ENCODE measurements at places on chromosomes 1 and 21. TPM values are rescaled to one million over a fixed set of nuclear protein-coding genes. Genes with fewer than 3 reads are reported as not detected.

Gene MROH9
- total RNA-seq, result not detected

Gene TAS1R1
- total RNA-seq, result not detected

DNA sequence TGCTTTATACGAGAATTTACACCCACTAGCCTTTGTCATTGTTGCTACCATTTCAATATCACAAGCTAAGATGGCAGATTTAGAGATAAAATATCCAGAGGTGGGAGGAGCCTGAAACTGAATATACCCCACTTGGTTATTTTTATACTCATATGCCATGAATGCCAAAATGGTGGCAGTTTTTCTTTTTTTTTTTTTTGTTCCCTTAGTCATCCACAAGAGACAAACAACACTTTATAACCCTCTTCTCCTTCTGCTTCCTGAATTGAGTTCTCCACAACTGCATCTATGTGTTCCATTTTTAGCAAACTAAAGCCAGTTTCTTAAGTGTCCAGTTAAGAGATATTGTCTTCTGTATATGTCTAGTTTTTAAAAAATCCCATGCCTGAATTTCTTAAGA is 558.4 kb downstream of the LMO4 start:
- no peaks in the 10 kb centered on the region for H3K36me3 ChIP-seq
- no peaks in the 10 kb centered on the region for H3K27me3 ChIP-seq
- H3K4me3 ChIP-seq, result no peak overlapping the region
- H3K4me1 ChIP-seq, result no peaks in the 10 kb centered on the region

Gene SLC22A15
- 10.3 TPM for total RNA-seq

Gene SPATA17
- total RNA-seq, result 1.6 TPM

Gene DIO1
- not detected for total RNA-seq

Gene LCA5L
- total RNA-seq, result 2.0 TPM

Gene LEMD1
- 2.5 TPM for total RNA-seq

DNA sequence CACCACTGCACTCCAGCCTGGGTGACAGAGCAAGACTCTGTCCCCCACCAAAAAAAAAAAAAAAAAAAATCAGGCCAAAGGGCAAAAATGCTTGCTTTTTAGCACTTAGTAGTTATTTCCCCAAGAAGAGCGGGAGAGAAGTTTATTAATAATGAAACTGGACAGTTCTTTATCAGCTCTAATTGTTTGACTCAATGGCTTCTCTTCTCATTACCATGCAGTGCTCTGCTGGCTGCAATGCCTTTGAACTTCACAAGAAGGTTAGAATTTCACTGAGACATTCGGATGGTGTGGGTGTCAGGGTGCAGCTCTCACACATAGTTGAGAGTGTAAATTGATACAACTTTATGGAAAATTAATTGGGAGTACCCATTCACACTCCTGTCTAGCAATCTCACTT is 63.7 kb downstream of the EDARADD start:
- peaks cover 2% of the 10 kb centered on the region for H3K27me3 ChIP-seq
- no peak overlapping the region for H3K4me3 ChIP-seq
- no peak for DNase-seq
- H3K36me3 ChIP-seq, result no peaks in the 10 kb centered on the region

Gene ATP1A2
- total RNA-seq, result 3.5 TPM

DNA sequence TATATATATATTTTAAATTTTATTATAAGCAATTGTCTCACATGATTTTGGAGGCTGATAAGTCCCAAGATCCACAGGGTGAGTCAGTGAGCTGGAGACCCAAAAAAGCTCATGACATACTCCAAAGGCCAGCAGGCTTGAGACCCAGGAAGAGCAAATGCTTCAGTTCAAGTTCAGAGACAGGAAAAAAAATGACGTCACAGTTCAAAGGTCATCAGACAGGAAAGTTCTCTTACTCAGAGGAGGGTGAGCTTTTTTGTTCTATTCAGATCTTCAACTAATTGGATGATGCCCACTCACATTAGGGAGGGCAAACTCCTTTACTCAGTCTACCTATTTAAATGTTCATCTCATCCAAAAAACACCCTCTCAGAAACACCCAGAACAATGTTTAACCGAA is 18.2 kb downstream of the RXRG start:
- DNase-seq, result no peak
- H3K36me3 ChIP-seq, result no peaks in the 10 kb centered on the region
- H3K4me3 ChIP-seq, result no peak overlapping the region
- H3K27ac ChIP-seq, result no peak overlapping the region
- peaks cover 3% of the 10 kb centered on the region for H3K27me3 ChIP-seq

DNA sequence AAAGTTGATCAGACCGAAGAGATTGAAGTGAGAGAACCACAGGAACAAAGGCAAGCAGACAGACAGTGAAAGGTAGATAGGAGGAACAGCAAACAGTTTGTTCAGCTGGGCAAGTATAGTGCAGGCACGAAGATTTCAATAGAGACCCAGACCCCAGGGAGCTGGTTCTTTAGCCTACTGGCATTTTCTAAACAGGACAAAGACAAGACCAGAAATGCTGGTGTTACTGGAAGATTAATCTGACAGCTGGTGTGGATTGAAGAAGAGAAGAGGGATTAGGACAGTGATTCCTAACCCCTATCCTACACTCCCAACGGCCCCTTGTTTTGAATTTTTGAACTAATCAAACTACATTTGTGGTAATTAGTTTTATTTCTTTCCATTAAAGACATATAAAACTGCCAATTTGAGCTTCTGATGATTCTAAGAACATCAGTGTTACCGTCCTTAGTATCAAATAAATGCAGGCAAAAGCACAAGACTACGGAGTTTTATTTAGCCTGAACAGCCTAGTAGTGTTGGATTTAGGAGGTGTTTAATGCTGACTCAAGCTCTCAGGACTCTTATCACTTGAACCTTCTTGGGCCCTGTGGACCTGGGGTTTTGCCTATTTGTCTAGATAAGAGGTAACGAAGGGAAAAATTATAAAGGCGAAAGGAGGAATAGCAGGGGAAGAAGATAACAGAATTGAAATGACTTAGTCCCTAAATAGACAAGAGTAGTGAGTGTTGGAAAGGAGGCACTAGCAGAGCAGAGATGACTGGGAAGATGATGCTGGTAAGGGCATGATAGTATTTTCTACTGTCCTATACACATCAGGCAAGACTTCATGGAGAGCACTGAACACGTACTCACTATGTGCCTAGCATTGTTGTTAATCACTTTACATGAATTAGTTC is 2.0 kb downstream of the NPL start:
- no peaks in the 10 kb centered on the region for H3K36me3 ChIP-seq
- DNase-seq, result no peak
- H3K4me3 ChIP-seq, result no peak overlapping the region
- H3K27ac ChIP-seq, result no peak overlapping the region
- H3K4me1 ChIP-seq, result peaks cover 6% of the 10 kb centered on the region

DNA sequence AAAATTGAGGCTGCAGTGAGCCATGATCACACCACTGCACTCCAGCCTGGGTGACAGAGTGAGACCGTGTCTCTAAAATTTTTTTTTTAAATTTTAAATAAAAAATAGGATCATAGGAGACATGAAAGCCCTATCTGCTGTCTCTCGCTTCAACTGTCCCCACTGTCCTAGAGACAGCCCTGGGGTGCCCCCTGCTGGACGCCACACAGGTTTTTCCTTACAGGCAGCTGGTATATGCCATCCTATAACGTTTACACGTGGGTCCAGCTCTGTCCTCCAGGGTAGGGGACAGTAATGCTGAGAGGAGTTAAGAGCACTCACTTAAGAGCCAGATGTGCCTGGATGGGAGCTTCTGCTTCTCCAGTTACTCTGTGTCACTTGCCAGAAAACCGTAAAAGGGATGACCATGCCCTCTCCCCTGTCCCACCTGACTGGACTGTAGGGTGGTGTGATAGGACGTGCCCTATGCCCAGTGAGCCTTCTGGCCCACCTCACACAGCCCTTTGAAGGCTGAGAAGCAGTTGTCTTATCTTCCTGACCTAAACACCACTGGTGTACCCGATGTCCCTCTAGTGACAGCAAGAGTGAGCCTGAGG is 8.5 kb downstream of the FBXO2 start:
- no peak overlapping the region for H3K27ac ChIP-seq
- DNase-seq, result peak; percentile 23
- peaks cover 3% of the 10 kb centered on the region for H3K4me1 ChIP-seq
- peaks cover 20% of the 10 kb centered on the region for H3K27me3 ChIP-seq
- H3K36me3 ChIP-seq, result no peaks in the 10 kb centered on the region
- no peak overlapping the region for H3K4me3 ChIP-seq

DNA sequence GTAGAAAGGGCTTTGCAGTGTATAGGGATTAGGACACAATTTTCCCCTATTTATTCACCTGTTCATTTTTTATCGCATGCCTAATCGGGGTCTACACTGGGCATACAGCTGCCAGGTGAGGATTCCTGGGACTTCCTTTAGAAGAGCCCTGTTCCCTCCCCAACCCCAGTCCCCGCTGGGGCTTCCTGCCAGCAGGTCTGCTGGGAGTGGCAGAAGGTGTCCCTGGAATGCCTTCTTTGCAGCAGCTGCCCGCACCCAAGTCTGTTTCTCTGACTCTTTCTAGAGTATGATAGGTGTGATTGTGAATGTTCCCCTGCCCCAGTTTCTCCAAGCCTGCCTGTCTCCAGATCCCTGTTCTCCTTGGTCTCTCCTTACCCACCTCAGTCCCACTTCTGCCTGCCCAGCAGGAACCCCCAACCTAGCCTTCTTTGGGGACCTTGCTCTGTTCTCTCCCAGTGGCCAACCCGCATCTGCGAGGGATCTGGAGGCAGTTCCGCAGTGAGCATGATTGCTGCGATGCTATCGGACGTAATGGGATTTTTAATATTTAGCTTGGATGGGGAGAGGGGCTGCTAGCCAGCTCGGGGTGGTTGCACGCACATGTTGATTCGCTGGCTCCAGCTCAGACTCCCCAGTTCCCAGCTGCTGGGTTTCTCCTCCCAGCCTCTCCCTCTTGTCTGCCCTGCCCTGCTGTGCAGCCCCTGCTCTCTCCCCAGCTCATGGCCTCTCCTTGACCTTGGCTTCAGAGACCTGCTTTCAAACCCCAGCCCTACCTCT is 79.8 kb downstream of the EPHB2 start:
- H3K4me3 ChIP-seq, result no peak overlapping the region
- no peak for DNase-seq
- peaks cover 35% of the 10 kb centered on the region for H3K4me1 ChIP-seq
- H3K36me3 ChIP-seq, result peaks cover 4% of the 10 kb centered on the region
- H3K27me3 ChIP-seq, result no peaks in the 10 kb centered on the region

Gene FNBP1L
- 57.8 TPM for total RNA-seq

GRCh38 chr1:42424201-42424600 is 31.6 kb downstream of the ZMYND12 start:
- H3K27me3 ChIP-seq, result peaks cover 16% of the 10 kb centered on the region
- peak; percentile 20 for DNase-seq
- H3K36me3 ChIP-seq, result no peaks in the 10 kb centered on the region

- H3K4me1 ChIP-seq, result no peaks in the 10 kb centered on the region
- DNase-seq, result no peak
- no peak overlapping the region for H3K27ac ChIP-seq
- no peak overlapping the region for H3K4me3 ChIP-seq
Measured at GRCh38 chr21:36589352-36589971, 109.5 kb upstream of the SIM2 start.

Gene CNTN2
- total RNA-seq, result 0.07 TPM

DNA sequence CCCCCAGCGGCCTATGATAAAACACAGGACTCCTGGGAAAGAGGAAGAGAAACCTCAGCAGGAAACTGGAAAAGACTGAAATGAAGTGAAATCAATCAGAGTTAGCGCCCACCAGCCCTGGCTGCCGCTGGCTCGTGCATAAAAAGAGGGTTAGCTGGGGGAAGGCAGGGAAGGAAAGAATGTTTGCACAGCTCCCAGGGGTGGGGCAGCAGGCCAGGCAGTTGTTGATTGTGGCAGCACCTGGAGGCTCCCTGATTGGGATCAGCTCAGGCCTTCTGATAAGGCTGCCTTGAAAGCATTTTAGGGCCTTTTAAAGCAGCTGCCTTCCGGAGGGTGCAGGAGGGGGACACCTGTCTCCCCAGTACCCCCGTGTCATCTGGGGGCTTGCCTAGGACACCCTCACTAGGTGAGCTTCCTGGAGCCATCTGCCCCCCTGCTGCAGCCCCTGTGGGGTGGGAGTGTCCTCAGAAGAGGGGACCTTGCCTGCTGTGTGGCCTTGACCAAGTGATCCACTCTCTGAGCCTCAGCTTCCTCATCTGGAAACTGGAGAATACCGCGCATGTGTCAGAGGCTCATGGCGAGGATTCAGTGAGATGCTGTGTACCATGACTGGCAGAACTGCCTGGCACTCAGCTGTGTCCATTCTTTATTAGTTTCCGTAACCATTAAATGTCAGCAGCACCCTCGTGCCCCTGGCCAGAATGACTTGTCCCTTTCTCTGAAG is 6.6 kb downstream of the EPHB2 start:
- H3K4me1 ChIP-seq, result peaks cover 17% of the 10 kb centered on the region
- no peak overlapping the region for H3K27ac ChIP-seq
- H3K36me3 ChIP-seq, result no peaks in the 10 kb centered on the region
- H3K4me3 ChIP-seq, result no peak overlapping the region
- DNase-seq, result no peak

DNA sequence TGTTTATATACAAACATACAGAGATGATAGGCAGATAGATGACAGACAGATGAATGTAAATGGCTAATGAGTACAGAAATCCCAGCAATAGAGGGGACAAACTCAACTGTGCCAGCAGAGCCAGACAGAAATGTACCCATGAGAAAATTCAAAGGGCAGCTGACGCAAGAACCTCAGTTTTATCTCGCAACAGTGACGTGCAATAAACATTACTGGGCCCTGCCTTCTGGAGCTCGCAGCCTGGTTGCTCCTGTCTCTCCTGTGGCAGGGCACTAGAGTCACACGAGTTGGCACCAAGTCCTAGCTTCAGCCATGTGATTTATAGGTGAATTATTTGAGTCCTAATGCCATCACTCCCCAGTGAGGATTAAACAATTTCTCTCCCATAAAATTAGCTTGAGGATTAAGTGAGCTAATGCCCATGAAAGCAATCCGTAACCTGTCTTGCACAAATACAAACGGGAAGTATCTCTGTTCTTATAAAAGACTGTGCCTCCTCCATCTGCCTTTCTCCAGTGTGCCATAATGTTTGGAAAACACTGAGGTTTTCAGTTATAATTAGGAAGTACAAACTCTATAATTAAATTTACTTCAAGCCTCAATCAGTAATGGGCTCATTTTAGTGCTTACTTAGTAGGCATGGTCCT is 50.7 kb downstream of the VAV3 start:
- H3K36me3 ChIP-seq, result no peaks in the 10 kb centered on the region
- no peak overlapping the region for H3K27ac ChIP-seq
- no peak overlapping the region for H3K4me3 ChIP-seq
- H3K27me3 ChIP-seq, result no peaks in the 10 kb centered on the region
- H3K4me1 ChIP-seq, result no peaks in the 10 kb centered on the region

- H3K4me1 ChIP-seq, result no peaks in the 10 kb centered on the region
- no peak for DNase-seq
- H3K27ac ChIP-seq, result no peak overlapping the region
Measured at GRCh38 chr1:62832276-62832675, 48.3 kb downstream of the ATG4C start.

- H3K27me3 ChIP-seq, result no peaks in the 10 kb centered on the region
- H3K27ac ChIP-seq, result no peak overlapping the region
- no peak overlapping the region for H3K4me3 ChIP-seq
- DNase-seq, result no peak
- H3K4me1 ChIP-seq, result peaks cover 3% of the 10 kb centered on the region
- no peaks in the 10 kb centered on the region for H3K36me3 ChIP-seq
Measured at GRCh38 chr21:45846373-45847160, 135.0 kb upstream of the COL6A1 start.

Gene PDC
- not detected for total RNA-seq

Gene ANXA9
- not detected for total RNA-seq

Gene RUSC1
- 48.0 TPM for total RNA-seq

Gene S100A1
- 1.7 TPM for total RNA-seq

GRCh38 chr1:119293797-119294196 is 74.8 kb upstream of the HAO2 start:
- H3K27ac ChIP-seq, result no peak overlapping the region
- DNase-seq, result no peak
- peaks cover 10% of the 10 kb centered on the region for H3K4me1 ChIP-seq
- no peaks in the 10 kb centered on the region for H3K36me3 ChIP-seq

Gene RNU1-2
- 1,553 TPM for total RNA-seq
